ENCODE measurements at places on chromosomes 2 and 18.

DNA sequence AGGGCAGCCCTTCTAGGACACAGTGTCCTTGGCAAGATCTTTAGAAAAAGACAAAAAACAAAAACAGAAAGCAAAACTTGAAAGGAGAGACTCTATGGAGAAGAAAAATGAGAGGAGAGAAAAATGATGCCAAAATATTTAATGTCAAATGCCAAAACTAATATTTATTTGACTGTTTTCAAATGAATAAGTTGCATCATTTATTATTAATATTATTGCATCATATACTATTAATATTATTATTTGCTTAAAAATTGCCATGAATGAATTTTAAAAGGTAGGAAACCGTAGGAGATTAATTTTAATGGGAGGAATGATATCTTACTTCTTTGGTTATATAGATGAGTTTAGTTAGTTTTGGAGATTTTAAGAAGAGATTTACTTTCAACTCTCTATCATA lies 144.3 kb downstream of the DAW1 start:
- DNase-seq = no peak

DNA sequence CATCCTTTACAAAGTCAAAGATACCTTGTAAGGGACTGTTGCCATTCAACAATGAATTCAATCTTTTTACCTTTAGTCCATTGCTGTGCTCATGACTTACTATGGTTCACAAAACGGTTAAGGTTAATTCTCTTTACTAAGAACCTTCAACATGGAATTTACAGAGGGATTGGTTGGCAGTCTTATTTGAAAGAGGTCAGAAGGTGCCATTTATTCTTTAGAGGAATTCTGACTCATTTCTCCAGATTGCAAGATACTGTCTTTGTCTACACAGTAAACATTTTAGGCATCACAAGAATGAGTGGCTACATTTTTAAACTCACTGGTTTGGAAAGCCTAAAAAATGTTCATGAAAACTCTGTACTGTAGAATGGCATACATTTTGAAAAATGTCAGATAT lies 17.4 kb downstream of the KCNH7 start:
- DNase-seq = no peak

- no peak for DNase-seq
These were observed 2.9 kb downstream of the TBR1 start for GRCh38 chr2:161418715-161419637.

DNA sequence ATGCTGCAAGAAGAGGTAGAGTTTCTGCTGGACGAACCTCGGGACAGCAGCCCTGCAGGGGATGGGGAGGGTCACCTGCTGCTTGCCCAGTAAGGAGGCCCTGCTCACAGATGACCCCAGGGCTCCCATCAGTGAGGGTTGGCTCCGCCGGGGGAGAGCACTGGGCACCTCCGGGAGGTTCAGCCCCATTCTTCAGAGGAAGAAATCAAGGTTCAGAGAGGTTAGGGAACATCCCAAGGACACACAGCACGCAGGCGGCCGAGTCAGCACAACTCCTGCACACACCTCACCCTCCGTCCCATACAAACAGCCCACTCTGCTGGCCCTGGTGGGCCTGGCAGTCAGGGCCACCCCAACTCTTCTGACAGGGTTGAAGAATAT lies 11.7 kb upstream of the CCDC74B start:
- DNase-seq = no peak

GRCh38 chr2:145185696-145186095 lies 665.8 kb upstream of the ZEB2 start:
- no peak for DNase-seq

DNA sequence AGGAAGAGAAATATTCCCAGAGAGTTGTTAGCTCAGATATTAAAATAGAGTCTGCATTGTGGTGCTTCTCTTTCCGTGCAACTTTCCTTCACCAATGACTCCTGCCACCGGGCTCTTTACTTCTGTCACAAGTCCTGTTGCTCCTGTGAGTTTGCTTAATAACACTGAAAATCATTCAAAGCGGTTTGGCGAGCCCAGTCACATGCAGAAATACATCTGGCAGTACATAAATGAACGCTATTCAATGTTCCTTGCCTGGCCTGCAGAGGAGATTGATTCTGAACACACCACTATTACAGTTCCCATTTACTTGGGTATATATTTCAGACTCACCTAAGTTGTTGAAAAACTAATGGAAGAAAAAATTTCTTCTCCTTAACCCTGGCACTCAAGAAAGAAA lies 276.6 kb downstream of the ZNF521 start:
- no peak for DNase-seq

DNA sequence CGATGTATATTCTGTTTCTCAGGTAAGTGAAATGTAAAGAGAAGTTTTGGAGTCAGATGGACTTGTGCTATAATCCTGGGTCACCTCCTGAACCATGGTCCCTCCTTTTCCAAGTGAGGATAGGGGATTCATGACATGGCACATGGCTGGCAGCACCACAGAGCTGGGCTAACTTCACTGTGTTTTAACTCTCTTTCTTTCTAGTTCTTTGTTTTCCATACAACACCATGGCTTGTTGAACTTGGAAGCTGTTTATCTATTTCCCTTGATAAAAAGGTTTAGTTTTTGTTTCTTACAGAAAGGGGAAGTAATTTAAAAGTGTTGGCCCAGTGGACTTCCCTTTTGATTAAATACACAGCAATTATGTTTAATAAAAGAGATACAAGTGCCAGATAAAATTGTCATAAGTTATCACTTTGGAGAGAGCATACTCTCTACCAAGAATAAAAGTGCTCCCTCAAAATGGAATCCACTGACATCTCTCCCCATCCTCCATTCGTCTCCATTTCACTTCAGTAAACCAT lies 90.4 kb downstream of the PLCL1 start:
- no peak for DNase-seq

DNA sequence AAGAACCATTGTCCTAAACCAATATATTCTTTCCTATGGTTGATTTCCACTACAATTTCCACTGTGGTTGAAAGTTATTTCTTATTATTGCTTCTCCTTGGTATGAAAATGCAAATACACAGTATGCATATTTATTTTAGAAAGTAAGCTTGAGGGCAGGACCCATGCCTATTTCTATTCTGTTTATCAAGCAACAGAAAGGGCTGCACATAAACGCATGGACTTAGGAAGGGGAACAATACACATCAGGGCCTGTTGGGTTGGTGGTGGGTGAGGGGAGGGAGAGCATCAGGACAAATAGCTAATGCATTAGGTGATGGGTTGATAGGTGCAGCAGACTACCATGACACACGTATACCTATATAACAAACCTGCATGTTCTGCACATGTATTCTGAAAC lies 20.7 kb downstream of the SLC4A3 start:
- no peak for DNase-seq

DNA sequence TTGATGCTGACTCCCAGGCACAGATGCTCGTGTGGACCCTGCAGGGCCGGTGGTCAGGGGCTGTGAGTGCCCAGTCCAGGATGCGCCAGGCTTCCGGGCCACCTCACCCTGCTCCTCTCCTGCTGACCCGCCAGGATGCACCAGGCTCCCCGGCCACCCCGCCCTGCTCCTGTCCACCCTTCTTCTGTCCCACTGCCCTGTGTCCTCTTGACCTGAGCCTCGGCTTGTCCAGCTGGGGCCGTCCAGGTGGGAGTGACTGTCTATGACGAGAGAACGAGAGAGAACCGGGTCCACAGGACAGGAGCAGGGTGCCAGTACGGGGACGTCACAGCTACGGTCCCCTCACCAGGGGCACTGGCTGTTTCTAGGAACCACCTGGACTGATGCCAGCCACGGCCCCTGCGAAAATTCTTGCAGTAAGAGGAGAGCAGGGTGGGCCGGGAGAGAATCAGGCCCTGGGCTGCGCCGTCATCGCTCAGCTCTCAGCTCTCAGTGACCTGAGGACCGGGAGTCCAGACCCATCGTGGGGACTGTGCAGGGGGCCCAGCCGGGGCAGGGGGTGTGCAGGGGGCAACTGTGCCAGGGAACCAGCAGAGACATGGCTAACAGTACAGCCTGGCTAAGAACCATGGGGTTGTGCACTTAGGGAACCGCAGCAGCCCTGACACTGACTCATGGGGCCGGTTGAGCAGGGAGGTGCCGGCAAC lies 12.9 kb upstream of the NFATC1 start:
- no peak for DNase-seq

- no peak for DNase-seq
These were observed 61.0 kb downstream of the TRAPPC12 start for GRCh38 chr2:3440477-3440876.

DNA sequence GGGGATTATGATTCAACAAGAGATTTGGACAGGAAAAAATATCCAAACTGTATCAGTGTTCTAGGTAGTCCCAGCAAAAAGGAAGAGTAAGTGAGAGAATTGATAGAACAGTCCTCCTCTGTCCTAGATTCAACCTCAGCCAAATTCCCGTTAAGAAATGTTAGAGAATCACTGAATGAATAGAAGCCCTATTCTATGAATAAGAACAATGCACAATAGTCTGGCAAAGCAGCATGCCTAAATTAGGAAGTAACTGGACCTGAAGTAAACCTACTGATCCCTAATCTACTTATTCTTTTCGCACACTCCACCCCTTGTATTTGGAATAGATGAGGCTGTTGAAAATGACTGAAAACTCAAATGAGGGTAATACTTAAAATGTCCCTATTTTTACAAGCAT lies 1665.5 kb downstream of the LRP1B start:
- no peak for DNase-seq

GRCh38 chr2:17057109-17058017 lies 391.7 kb upstream of the CYRIA start:
- no peak for DNase-seq

DNA sequence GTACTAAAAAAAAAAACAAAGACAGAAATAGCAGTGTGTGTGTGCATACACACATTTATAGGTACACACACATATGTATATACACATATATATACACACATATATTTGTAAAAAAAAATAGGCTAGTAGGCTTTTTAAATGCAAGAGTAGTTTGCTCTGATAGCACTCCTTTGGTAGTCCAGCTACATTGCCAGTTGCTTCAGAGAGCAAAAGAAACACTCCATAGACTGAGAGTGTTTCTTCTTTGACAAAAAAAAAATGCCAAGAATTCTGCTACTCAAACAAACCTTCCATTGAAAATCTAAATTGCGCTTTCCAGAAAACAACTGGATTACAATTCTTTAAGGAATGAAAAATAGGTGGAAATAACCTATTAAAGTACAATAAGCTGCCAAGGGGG lies 365.9 kb upstream of the GALNT5 start:
- no peak for DNase-seq

DNA sequence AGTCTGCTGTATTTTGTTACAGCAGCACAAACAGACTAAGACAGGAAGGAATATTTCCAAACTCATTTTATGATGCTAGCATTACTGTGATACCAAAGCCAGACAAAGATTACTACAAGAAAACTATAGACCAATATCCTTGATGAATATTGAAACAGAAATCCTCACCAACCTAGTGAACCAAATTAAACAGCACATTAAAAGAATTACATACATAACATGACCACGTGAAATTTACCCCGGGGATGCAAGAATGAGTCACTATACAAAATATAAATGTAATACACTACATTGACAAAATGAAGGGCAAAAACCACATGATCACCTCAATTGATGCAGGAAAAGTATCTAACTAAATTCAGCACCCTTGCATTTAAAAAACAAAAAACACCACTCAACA lies 112.6 kb downstream of the CHN1 start:
- DNase-seq = no peak

- DNase-seq = no peak
These were observed 252.4 kb downstream of the LPIN1 start for GRCh38 chr2:11998626-11999378.

GRCh38 chr2:33366473-33366872 lies 110.0 kb upstream of the RASGRP3 start:
- no peak for DNase-seq

GRCh38 chr2:105103481-105103880 lies 65.6 kb downstream of the MRPS9 start:
- DNase-seq = no peak

- DNase-seq = no peak
These were observed 30.1 kb upstream of the COL6A3 start for GRCh38 chr2:237444071-237444470.

- DNase-seq = no peak
These were observed 17.4 kb downstream of the PTCD3 start for GRCh38 chr2:86123328-86123925.

- no peak for DNase-seq
These were observed 333.2 kb upstream of the UBE2E3 start for GRCh38 chr2:180647221-180647620.

GRCh38 chr18:58661423-58661822 lies 9.8 kb upstream of the MALT1 start:
- DNase-seq = no peak

DNA sequence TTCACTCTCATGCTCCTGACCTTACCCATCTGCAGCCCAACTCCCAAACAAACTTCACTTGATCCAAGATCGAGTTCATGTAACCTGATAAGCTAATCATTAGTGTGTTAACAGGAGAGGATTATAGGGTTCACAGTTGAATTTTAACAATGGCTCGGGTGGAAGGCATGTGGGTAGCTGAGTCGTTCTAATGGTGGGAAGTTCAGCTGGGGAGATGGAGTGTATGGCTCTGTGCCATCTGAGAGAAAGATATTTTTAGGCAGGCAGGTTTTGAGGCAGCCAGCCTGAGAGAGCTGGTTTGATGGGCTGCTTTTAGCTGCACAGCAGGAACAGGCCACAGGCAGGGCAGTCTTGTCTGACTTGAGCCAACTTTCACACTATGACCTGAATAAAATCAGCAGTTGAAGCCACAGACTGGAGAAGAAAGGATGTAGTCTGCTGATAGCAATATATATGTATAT lies 17.7 kb upstream of the NFE2L2 start:
- no peak for DNase-seq

GRCh38 chr2:181662287-181662686 lies 5.4 kb upstream of the CERKL start:
- DNase-seq = no peak

GRCh38 chr18:32468147-32468845 lies 2.4 kb downstream of the GAREM1 start:
- DNase-seq = no peak

GRCh38 chr2:105417857-105418436 lies 19.1 kb upstream of the FHL2 start:
- DNase-seq = no peak

- DNase-seq = no peak
These were observed 33.4 kb downstream of the UGP2 start for GRCh38 chr2:63875131-63875527.

GRCh38 chr2:125455110-125455509 lies 1200.8 kb upstream of the GYPC start:
- no peak for DNase-seq

DNA sequence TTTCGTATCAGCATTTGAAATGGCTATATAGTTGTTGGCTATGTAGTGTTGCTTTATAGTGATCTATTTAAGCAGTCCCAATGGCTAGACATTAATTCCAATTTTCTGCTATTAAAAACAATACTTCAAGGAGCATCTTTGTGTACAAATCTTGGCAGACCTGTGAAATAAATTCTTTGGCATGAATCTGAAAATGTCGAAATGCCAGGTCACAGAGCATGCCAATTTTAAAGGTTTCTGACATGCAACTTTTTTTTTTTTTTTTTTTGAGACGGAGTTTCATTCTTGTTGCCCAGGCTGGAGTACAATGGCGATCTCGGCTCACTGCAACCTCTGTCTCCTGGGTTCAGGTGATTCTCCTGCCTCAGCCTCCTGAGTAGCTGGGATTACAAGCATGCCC lies 26.8 kb upstream of the CABLES1 start:
- DNase-seq = no peak

- DNase-seq = no peak
These were observed 221.9 kb downstream of the NDUFA10 start for GRCh38 chr2:239803102-239803765.
